ENCODE measurements at places on chromosomes 6 and 20.

- no peak for DNase-seq
Measured at GRCh38 chr6:160078883-160079685, 42.5 kb upstream of the SLC22A1 start.

DNA sequence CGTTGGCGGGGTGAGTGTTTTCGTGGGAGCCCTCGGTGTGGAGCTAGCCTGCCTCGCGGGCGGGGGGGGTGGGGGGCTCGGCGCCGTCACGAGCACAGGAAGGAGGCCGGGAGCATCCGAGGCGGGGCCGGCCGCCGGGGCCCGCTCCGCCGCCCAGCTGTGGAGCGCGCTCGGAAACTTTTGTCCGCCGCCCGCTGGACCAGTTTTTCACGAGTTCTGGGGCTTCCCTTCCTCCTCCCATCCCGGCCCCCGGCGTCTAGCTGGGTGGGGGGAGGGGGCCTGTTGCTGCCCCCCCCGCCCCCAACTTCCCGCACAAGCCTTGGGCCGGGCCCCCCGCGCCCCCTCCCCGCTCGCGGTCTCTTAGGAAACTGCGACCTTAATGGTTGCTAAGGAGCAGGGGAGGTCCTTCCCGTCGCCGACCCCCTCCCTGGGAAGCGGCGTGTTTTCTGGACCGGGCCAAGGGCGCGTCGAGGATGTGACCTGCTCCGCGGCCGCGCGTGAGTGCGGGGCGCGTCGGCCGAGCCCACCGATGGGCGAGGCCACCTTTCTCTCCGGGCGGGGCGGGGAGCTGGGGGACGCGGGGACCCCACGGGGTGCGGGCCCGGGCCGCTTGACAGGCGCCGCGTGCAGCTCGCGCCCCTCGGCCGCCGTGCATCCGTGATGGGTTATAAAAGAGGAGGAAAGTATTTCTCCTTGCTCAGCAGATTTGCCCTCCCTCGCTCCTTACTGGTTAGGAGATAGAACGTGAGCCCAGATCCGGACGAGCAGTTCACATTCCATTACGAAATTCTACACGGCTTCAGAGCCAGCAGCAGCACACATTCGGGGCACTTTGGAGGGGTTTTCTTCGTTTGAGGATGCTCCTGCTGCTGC, 1.4 kb downstream of the RREB1 start:
- DNase-seq: peak; percentile 58

GRCh38 chr20:50354721-50355589, 155.2 kb upstream of the PTPN1 start:
- DNase-seq: no peak

GRCh38 chr20:56467968-56468315, 485 bp upstream of the RTF2 start:
- no peak for DNase-seq

DNA sequence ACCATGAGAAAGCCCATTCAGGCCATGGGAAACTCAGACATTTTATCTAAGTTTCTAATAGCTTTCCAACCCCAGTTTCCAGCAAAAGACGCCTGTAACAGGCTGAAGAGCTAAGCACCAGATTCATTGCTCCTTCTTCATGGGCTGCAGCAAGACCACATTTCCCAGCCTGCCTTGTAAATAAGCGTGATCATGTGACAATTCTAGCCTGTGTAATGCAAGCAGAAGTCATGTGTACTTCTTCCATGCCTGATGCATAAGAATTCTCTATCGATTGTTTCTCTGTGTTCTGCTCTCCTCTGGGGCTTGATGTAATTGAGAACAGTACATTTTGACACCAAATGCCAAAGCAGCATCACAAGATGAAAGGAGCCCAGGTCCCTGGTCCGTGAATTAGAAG, 6.8 kb downstream of the PCSK2 start:
- no peak for DNase-seq

GRCh38 chr6:35177596-35177995, 36.2 kb upstream of the SCUBE3 start:
- no peak for DNase-seq

DNA sequence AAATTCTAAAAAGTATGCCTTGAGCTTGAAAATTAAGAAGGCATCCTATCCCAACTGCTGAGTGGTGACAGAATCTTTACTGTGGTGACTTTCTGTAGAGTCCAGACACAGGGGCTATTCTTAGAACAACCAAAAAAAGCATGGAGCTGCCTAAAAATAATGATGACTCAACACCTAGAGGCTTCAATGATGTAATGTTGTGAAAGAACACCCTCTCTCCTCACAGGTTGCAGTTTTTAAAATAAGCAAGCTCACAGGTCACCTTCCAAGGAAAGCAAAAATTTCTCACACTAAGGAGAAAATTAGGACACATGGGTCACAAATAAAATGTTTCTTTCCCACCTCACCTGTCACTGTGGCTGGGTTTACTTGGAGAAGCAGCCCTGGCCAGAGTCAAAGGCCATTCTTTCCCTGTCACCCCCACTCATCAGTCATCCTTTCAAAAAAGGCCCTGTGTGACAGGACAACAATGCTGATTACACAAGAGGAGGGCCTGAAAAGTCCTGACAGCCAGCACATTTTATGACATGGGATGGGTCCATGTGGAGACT, 53.5 kb downstream of the RCAN2 start:
- no peak for DNase-seq

DNA sequence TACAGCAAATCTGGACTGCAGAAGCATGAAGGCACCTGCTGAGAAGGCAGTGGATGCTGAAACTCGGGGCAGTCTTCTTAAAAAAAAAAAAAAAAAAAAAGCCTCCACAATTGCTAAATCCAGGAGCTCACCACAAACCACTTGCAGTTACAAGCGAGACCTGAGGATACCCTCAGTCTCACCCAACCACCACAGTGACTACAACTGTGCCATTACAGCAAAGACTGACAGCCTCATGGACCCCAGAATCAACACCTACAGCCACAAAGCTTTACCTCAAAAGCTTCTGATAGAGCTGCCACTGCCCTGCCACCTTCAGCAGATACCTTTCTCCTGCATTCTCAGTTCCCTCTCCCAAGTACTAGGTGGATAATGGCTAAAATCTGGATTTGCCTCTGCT, 9.0 kb downstream of the COL21A1 start:
- no peak for DNase-seq

GRCh38 chr6:3775386-3775785, 23.9 kb upstream of the PXDC1 start:
- DNase-seq: no peak

- no peak for DNase-seq
Measured at GRCh38 chr20:25503936-25504335, 81.4 kb downstream of the NINL start.

DNA sequence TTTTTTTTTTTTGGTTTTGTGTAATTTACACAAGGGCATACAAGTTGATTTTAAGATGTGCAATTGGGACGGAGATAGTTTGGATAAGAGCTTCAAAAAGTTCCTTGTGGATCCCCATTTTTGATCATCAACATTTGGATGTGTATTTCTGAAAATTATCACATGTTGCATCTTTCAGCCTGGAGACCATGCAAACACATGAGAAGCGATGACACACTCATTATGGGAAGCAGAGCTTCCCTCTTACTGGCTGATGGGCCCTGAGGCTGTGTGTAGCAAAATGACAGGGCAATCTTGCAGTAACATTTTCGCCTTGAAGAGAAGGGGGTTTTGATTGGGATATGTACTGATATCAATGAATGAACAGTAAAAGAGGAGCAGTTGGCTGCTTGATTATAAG, 22.0 kb upstream of the RIPK1 start:
- DNase-seq: no peak

DNA sequence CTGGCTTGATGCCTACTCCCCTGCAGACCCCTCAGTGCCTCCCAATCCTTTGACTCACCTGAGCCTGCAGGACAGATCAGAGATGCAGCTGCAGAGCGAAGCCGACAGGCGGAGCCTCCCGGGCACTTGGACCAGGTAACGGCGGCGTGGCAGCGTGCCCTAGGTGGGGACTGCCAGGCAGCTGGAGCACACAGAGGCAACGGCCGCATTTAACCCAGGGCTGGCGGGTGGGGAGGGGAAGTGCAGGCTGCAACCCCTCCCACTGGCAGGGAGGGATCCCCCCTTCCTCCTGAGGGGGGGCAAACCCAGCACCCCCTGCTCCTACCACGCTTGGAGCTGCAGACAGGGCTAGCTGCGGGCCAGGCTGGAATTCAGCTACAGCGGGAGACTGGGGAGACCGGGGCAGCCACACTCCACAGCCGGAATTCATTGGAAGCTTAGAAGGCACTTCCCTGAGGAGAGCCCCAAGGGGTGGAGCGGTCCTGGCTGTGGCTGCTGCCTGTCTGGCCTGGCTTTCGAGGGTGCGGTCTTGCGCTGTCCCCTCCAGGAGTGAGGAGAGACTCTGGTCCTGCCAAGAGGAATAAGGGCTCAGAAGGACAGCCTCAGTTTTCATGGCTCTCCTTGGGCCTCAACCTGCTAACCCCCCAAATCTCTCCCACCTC, at the start of gene MATN4:
Gene MATN4, minus strand, starts transcription at position 183 of the 662 bp plus-strand sequence. CDS start 2,717 bp downstream, outside the sequence.
- no peak for DNase-seq

- DNase-seq: no peak
Measured at GRCh38 chr6:26109772-26110171, 22.5 kb downstream of the HFE start.

DNA sequence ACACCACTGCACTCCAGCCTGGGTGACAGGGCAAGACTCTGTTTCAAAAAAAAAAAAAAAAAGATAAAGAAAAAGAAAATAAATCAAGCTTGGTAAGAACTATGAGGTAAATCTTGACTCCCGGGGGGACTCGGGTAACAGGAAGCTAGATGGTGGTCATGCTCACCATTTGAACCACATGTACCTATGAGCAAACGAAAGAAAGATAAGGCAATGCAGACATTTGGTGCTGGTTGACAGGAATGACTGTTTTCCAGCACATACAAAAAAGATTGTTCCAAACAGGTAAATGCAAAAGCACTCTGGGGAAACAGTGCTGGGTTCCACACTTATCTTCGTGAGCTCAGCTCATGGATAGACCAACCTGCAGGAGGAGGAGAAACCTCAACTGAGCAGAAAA, 22.8 kb upstream of the PTPN1 start:
- no peak for DNase-seq

All from activated T-cell treated with anti-CD3 and anti-CD28 coated beads, Interleukin-2, amount 50 U/mL, for 1 hour (primary cell).